ENCODE measurements at places on chromosomes 5 and 9.

DNA sequence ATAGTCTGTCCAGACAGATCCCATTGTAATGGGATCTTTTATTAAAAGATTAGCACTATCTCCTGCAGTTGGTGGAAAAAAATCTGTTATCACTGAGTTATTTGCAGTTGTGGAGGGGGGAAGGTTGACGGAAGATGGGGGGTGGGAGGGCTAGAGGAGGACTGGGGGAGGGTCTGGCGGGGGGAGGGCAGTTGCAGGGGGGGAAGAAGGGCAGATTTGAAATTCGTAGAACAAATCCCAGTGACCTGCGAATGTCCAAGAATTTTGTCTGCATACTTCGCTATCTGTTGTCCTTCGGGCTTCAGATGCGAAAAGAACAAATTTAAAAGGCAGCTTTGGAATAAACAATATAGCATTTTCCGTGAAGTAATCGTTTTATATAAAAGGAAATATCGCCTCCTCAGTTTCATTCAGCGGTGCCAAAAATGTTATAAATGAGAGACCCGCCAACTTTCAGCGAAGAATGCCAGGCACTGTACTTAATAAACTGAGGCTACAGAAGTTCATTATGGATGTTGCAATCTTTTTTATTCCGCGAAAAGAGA is 1.3 kb upstream of the FST start:
- DNase-seq: no peak

GRCh38 chr9:135990468-135991429 is 29.6 kb upstream of the UBAC1 start:
- peak; percentile 63 for DNase-seq

GRCh38 chr5:180286-180918 is 10.9 kb upstream of the LRRC14B start:
- DNase-seq: no peak

DNA sequence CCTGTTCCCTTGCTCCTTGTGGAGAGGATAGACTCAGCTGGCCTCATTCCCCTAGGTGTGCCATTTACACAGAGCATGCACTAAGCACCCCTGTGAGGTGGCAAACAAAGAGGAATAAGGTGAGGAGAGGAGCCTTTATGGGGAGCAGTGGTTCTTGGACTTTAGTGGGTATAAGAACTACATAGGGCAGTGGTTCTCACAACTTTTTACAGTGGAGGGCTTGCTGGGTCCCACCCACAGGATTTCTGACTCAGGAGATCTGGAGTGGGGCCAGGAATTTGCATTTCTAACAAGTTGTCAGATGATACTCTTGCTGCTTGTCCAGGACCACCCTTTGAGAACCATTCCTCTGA is 42.0 kb downstream of the CSF1R start:
- DNase-seq: no peak

GRCh38 chr5:135032695-135032998 is 1.4 kb downstream of the PITX1 start:
- DNase-seq: no peak

DNA sequence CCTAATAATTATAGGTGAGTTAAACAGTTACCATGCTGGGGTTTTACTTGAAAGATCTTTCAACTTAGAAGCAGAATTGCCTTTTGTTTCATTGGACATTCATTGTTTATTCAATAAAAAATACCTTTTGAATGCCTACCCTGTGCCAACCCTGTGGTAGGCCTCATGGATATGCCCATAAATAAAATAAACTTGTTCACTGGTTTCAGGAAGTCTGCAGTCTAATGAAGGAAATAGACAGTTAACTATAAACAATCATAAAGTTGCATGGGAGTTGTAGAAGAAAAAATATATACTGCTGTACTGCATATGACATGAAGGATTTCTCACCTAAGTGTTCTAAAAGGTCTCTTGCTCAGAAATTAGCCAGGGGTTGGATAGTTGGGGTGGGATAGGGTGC is 5.3 kb upstream of the GPR21 start:
- no peak for DNase-seq

- DNase-seq: no peak
These were observed 137.6 kb upstream of the RASEF start for GRCh38 chr9:83200531-83200930.

DNA sequence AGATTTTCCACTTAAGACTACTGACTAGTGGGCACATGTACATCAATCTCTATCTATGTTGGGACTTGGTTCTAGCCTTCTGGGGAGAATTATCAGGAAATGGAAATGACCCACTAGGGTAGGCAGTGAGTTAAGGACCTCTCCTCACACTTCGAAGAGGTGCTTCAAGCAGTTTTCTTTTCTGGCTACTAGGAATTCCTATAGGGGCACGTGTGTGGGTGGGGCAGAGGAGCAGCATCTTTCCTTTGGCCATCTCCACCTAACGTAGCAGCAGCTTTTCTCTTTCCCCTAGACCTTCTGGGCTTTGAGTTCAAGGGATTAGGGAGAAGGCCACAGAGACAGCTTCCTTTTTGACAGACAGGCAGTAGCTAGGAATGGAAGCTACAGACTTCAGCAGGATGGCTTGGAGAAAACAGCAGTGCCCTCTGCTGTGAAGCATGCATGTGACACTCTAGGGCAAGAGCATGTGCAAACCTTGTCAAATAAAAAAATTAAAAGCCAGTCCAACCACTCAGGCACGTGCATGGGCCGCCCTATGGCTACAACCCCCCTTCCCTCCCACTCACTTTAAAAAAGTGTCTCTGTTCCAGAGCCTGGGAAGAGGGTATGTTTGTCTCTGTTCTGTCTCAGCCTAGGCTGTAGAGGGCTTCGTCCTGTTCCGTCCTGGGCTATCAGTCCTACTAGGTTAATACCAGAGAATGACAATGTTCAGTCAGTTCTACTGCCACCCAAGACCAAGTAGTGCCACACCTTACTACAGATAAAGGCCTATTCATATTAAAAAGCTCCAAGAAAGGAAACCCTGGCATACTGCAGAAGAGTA is 8.7 kb upstream of the GFRA3 start:
- DNase-seq: no peak

- DNase-seq: no peak
These were observed 398.2 kb downstream of the SLCO4C1 start for GRCh38 chr5:101897914-101898313.

DNA sequence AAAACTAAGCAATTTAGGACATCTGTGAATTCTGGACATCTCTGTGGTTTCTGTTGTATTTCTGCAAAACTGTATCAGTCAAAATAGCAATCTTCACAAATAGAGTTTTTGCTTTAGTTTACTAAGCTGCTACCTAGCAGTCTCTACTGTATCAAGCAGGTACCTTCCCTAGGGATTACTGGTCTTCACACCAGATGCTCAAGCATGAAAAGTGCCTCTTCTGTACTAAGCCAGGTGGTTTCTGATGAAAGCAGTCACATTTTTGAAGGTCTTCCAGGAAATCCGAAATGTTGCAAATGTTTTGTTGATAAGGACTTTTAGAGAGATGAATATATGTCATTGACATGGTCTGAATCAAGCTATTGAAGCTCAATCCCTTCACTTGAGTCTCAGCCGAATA is 540.0 kb downstream of the KCTD16 start:
- DNase-seq: no peak

DNA sequence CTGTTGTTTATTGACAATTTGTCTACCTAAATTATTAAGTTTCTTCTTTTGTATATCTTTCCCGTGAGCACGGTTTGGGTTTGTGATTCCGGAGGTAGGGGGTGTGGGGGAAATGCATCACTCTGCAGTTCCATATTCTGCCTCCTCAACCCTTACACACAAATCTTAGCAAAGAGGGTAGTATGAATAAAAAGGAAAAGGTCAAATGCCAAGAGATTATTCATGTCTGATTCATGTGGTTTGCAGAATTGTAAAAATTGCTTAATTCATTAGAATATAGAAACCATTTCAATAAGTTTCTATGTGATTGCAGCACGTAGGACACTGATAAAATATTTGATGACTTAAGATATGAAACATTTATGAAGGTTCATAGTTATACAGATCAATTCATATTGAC is 601.9 kb downstream of the SEMA5A start:
- DNase-seq: no peak

GRCh38 chr5:156617426-156617825 is 232.7 kb upstream of the PPP1R2B start:
- no peak for DNase-seq

DNA sequence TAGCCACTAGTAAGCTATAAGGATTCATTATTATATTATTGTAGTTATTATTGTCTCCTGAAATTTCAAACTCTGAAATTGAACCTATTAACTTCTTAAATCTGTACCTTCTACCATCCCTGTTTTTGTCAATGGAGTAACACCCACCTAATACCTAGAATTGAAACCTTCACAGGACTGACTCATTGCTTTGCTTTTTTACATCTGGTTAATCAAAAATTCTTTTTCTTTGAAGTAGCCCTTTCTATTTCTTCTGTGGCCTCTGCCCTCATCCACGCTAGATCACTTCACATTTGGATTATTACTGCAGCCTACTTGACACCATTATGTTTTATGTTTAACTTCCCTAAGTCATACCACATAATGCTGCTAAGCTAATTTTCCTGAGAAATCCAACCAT is 35.6 kb downstream of the RBM27 start:
- no peak for DNase-seq

GRCh38 chr5:112684121-112684520 is 53.6 kb upstream of the APC start:
- DNase-seq: no peak

- DNase-seq: no peak
These were observed 29.5 kb downstream of the C5orf15 start for GRCh38 chr5:133938929-133939328.

GRCh38 chr5:161847941-161848391 is at the start of gene GABRA1:
Gene GABRA1 (plus strand): TSS chr5:161848120. CDS start chr5:161850811, 2,691 bp downstream.
- DNase-seq: no peak

DNA sequence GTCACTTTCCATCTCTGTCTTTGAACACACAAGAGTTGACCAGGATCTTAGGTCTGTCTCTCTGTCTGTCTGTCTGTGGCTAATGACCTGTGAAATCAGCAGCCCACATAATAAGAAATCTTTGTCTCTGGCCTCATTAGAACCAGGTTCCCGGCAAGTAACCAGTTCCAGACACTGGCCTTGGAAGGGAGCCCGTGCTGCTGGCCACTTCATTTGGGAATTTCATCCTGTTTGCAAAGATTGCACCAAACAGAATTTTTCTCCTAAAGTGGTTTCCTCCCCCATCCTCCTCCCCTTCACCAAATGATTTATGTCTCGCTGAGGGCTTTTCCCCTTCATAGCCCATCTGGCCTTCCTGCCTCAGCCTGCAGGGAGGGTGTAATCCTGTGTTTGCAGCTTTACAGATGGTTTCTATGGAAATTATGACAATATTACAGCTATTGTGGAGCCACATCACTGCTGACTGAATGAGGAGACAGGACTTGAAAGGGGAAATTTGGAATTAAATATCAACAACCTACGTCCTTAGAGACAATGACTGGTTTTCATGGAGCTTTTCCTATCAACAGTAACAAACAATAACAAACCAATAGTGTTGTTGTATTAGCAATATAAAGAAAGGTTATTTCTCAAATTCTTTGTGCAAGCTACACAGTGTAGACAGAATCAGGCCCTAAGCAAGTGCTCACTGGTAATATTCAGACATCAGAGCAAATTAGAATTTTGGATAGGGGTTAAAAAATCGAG is 25.7 kb downstream of the DPYSL3 start:
- no peak for DNase-seq

DNA sequence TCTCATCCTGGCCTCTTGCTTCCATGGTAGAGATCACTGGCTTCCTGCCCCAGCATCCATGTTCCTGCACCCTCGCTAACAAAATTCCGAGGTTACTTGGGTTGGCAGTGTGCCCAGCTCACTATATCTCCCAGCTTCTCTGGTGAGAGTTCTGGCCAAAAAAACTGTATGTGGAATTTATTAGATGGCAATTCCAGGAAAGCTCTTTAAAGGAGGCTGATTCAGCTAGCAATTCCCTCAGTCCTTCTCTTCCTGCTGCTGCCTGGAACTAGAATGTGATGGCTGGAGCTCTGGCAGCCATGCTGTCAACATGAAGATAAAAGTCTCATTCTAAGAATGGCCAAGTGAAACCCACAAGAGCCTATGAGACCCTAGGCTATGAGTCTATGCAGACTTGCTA is 88.8 kb downstream of the SECISBP2 start:
- DNase-seq: no peak
